ENCODE measurements at places on chromosomes 1 and 21. TPM values are rescaled to one million over a fixed set of nuclear protein-coding genes. Genes with fewer than 3 reads are reported as not detected.
A peak's percentile ranks its signal among the peaks of the same experiment; 100 is the strongest.

- no peak for DNase-seq
Observed at GRCh38 chr1:153921803-153922075, 1.0 kb downstream of the GATAD2B start.

DNA sequence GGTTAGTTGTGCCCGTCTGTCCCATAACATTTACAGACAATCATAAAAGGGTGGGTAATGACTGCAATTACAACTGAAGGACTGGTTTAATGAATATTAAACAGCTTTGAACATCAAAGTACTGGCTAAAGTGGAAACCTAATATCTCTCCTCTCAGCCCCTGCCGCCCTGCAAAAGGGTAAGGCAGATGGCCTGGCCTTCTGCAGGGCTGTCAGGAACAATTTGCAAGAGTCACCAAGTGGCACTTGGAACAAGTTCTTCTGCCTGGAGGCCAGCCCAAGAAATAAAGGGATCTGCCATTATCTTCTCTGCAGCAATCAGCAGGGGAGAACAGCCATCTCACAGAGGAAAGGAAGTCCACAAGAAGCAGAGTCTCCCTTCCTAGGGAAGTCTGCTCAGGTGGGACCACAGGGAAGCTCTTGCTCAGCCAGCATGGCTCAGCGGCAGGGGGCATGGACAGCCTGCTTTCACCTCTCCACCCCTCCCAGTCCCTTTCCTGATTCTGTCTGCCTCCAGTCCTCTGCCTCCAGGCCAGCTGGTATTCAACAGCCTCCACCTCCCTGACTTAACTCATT lies 96.1 kb downstream of the TRABD2B start:
- no peak for DNase-seq

RNF186 gene
- total RNA-seq: not detected

TNFRSF8 gene
- total RNA-seq: 0.29 TPM

CD101 gene
- 0.77 TPM for total RNA-seq

- no peak for DNase-seq
Observed at GRCh38 chr21:42082501-42083360, 11.6 kb downstream of the UMODL1 start.

GRCh38 chr1:153649137-153649862 lies 9.2 kb upstream of the SNAPIN start:
- no peak for DNase-seq

GRCh38 chr1:44282704-44283426 lies 69.6 kb downstream of the DMAP1 start:
- no peak for DNase-seq

DNA sequence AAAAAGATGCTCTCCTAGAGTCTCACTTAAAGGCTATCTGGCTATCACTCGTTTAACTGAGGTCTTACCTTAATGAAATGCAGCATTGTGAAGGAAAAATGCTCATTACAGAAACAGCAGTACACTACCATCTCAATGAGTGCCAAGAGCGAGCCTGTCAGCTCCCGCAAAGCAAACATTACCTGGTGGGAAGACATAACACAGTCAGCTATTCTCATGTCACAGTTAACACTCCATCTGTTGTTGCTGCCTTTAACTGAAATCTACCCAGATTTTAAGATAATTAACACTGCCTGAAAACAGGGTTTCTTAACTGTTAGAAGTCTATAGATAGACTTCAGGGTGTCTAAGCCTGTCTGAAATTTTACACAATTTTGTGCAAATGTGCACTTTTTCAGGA lies 39.1 kb downstream of the PCSK9 start:
- no peak for DNase-seq

OR2L2 gene
- not detected for total RNA-seq

GRCh38 chr1:244324176-244324883 lies 127.4 kb downstream of the ADSS2 start:
- DNase-seq: no peak

CELA2B gene
- 0.36 TPM for total RNA-seq

DNA sequence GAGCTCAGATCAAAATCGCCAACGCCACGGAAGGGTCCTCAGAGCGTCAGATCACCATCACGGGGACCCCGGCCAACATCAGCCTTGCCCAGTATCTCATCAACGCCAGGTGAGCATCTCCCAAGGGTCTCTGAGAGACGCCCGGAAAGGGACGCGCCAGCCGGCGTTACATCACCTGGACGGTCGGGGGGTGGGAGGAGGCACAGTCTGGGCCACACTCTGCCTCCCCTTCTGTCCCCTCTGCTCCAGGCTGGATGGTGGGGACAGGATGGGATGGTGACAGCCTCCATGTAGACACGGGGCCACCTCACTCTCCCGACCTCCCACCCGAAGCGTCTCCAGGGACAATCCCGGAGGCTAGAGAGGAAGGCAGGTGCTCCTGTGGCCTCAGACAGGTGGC lies 41.5 kb upstream of the COL6A1 start:
- DNase-seq: peak; percentile 38

DNA sequence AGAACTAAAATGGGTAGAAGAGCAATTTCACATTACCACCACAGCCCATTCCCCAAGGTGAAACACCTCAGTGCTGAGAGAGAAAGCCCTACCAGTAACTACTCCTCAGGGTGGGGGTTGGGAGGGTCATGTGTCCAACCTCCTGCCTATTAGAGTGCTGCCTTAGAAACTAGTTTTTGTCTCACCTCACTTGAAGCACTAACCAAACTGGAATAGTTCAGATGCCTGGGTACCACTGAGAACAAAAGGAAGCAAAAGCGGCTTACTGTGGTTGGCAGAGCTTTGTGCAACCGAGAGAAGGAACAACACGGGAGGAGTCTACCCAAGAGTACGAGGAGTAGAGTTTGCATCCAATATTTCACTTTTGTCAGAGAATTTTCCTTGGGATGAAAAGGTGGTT lies 1207.5 kb upstream of the ADGRL2 start:
- DNase-seq: no peak

DNA sequence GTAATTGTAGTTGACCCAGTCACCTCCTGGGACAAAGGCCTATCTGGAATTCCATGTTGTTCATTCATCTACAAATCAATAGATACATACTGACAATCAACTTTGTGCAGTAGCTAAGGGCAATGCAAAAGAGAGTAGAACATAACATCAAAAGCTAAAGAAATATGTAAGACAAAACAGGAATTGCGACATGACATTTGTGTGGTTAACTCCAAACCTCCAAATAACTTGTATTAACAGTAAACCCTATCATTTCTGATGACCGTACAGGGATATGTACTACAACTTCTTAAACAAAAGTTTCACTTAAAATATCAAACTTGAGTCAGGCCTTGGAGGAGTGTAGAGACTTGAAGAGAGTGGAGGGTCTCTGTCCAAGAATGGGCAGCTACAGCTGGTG lies 317.6 kb downstream of the SPATA17 start:
- no peak for DNase-seq

DNA sequence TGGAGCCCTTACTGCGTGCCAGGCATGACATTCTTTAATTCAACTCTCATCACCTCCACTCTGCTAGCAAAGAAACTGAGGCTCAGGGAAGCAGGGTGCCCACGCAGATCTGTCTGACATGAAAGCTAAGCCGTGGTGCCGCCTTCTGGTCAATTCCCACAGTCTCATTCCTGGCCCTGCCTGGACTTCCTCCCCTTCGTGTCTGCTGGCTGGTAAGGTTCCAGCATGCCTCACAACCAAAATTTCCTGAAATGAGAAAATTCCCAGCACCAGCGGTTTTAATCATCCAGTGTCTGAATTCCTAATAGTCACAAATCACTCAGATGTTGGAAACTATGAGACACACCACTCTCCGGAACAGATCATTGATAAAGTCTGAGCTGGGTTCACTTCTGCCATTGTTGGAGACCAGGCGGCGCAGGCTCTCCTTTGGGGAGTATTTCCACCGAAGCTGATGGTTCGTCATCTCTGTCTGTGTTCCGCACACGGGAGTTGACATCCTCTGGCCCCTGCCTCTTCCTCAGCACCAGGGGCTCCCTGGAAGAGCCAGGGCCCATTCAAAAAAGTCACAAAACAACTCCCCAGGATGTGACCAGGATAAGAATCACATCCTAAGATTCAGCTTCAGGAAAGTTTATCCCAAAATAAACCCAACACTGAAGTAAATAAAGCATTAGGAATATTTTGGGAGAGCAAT lies 167.7 kb downstream of the PLPP3 start:
- DNase-seq: no peak

- DNase-seq: no peak
Observed at GRCh38 chr1:65108025-65108642, 39.9 kb upstream of the AK4 start.

GRCh38 chr1:28170001-28170596 lies 6.4 kb downstream of the PTAFR start:
- no peak for DNase-seq
